ENCODE measurements at places on chromosomes 16 and 17. TPM values are rescaled to one million over a fixed set of nuclear protein-coding genes. Genes with fewer than 3 reads are reported as not detected.

GRCh38 chr17:1275962-1276736 lies 3.3 kb upstream of the TRARG1 start:
- DNase-seq: no peak

DNA sequence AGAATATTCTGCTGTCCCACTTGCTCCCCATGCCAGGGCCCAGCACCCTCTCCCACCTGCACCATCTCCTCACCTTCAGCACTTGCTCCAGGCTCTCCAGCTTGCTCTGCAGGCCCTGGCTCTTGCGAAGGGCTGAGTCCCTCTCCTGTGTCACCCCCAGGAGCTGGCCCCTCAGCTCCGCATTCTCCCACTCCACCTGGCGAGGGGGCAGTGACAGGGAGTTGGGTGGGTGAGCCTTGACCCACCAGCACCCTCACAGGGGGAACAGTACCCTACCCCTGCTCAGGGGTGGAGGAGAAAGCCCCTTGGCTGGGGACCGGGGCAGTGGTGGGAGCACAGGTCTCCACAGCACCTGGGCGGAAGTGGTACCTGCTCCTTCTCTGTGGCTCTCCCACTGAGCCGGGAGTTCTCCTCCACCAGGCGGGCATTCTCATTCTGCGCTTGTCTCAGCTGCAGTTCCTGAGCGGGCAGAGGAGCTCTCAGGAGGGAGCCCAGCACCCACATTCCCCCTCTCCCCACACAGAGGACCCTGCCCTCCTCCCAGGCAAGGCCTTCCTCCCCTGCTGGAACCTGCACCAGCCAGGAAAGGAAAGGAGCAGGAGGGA lies 5.9 kb downstream of the TSPOAP1 start:
- no peak for DNase-seq

- DNase-seq: no peak
Measured at GRCh38 chr16:86287664-86288201, 222.6 kb upstream of the FOXF1 start.

DNA sequence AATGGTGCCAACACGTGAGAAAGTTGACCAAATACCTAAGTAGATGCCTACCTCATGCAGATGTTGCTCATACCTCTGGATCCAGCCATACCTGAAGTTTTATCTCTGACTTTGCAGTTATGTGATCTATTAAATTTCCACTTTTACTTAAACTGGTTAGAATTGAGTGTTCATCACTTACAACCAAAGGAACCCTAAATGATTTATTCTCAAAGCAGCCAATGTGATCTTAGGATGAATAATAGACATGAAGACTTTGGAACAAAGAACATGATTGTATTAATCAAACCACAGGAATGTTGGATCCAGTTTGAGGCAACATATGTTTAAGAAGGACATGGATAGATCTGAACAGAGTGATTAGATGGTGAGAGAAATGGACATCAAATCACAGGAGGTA lies 68.7 kb downstream of the IRX6 start:
- DNase-seq: no peak

Gene BCAR1
- total RNA-seq: 39.2 TPM
